NCI-H1930 (cell line): ENCODE measurements at places on chromosomes 6 and 20.

- no peak for DNase-seq
Observed at GRCh38 chr6:137489046-137490005, 4.9 kb downstream of the OLIG3 start.

GRCh38 chr6:156485150-156485549, 292.0 kb upstream of the ARID1B start:
- no peak for DNase-seq

- no peak for DNase-seq
Observed at GRCh38 chr6:72084992-72085569, 198.7 kb downstream of the RIMS1 start.

- no peak for DNase-seq
Observed at GRCh38 chr6:22657352-22657980, 88.1 kb downstream of the HDGFL1 start.

DNA sequence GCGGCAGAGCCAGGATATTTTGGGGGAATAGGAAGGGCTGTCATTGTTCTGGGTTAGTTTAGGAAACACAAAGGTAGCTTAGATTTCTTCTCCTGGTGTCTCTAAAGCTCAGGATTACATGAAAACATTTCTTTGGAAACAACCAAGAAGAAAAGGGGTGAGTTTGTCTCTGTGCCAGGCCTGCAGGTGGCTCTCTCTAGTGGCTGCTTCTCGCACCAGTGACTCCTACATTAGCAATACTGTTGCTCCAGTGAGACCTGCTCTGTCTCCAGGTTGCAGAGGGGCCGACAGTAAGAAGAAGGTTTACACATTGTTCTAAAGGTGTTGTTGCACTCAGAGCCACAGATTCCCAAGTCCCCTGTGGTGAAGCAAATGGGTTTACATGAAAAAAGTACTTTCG, 104.6 kb upstream of the GLP1R start:
- no peak for DNase-seq

DNA sequence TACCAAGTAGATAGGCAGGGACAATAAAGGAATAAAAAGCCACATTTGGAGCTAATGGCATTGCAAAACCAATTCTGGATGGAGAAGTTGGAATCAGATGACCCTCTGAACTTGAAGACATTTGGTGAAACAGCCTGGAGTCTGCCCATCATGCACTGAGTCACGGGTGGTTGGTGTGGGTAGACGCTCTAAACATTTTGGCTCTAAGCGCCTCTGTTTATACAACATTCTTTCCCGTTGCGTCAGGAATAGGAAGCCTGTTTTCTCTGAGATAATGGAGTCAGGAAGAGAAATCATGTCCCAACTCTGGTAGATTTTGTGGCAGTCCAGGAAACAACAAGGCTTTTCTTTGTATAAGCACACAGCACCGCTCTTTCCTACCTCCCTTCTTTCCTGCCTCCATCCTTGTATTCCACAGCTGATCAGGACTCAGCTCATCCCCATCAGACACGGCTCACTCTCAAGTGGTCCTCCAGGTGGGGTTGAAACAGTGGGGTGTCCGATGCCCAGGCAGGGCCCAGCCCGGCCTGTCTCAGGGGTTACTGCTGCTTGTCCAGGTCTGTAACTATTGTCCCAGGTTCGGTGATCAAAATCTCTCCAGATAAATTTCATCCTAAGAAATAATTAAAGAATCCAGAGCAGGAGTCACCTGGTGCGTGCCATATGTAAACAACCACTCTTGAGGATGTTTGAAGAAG, 12.1 kb upstream of the RAMACL start:
- DNase-seq: no peak

DNA sequence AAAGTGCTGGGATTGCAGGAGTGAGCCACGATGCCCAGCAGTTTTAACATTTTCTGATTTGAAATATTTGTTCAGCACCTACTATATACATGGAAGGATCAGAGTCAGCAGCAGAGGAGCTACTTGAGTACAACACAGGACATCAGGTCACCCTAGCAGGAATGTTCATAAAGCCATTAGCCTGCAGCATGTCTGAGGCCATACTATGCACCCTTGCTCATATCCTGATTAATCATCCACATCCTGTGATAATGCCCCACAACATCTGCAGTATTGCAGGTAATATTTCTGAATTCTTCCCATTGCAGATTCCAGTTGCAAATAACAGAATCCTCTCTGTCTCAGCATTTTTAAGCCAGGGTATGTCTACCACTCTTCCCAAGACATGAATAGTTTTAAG, 171.0 kb upstream of the PRND start:
- no peak for DNase-seq

DNA sequence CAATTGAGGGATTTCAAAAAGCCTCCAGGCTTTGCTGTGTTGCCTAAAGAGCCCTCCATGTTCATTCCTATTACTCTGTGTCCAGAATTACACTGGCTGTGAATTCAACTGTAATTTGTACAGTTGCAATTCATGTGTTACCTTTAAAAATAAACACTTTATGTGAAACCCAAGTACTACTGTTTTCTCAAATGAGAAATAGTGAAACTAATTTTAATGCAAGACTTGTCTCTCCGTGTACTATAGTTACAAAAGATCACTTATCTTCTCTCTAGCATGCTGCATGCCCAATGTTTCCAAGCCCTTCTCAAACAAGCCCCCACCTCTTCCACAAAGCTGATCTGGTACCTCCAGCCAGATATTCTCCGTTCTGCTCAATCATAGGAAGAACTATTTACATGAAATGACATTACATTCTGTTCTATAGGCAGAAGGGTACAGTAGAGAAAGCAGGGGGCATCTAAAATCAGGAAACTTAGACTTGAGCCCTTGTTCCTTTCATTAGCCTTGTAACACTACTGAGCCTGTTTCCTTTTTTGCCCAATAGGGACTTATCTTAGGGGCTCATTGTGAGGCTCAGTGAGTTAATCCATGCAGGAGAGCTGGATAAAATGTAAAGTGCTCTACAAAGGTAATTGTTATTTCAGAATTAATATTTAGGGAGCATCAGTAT, 12.3 kb upstream of the COL9A1 start:
- no peak for DNase-seq

DNA sequence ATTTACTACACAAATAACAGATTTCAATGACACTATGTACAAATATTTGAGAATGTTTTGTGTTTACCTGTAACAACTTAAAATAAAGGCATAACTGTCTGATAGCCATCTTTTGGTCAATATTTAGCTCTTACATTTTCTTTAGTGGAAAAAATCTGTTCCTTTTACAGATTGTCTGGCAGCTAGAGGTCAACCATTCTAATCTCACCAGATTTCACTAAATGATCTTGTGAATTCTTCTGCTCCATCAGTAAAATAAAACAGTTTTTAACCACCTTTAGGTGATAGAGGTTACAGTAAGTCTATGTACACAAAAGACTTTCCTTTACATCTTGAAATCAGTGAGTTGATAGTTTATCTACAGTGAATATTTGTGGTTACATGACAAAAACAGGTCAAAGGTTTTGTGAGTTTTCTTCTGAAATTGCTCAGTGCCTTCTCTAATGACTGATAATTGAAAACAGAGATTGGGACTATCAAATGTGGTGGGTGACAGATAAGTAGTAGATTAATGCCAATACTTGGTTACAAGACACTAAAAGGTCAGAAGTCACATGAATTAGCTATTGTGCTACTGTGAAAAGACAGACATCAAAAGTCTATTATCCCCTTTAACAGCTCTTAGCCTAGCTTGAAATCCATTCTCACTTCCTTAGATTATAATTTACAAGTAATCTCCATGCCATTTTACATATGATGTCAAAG, 47.4 kb downstream of the BMP5 start:
- DNase-seq: peak; percentile 6

- no peak for DNase-seq
Observed at GRCh38 chr20:62999580-62999979, 7.2 kb downstream of the BHLHE23 start.
